ENCODE measurements at places on chromosomes 11 and 22. TPM values are rescaled to one million over a fixed set of nuclear protein-coding genes. Genes with fewer than 3 reads are reported as not detected.

FGF19 gene
- total RNA-seq, result not detected

TYMP gene
- 68.8 TPM for total RNA-seq

SERPIND1 gene
- total RNA-seq, result not detected

HBD gene
- total RNA-seq, result not detected

PANX3 gene
- not detected for total RNA-seq

DGAT2 gene
- 3.7 TPM for total RNA-seq

TMEM191C gene
- total RNA-seq, result 0.35 TPM

UBQLN3 gene
- not detected for total RNA-seq

PANX2 gene
- total RNA-seq, result not detected

LRRC4C gene
- total RNA-seq, result 0.69 TPM

RASL10A gene
- total RNA-seq, result 0.15 TPM

IL10RA gene
- total RNA-seq, result 0.60 TPM

ZNF280B gene
- total RNA-seq, result 1.9 TPM

OR4D5 gene
- total RNA-seq, result not detected

IL18BP gene
- 4.8 TPM for total RNA-seq

GDPD5 gene
- total RNA-seq, result 3.0 TPM

OR56A1 gene
- not detected for total RNA-seq

APOL4 gene
- total RNA-seq, result not detected

SLC5A4 gene
- total RNA-seq, result 0.69 TPM

MIF gene
- total RNA-seq, result 213 TPM

PARVB gene
- total RNA-seq, result 37.5 TPM

MOGAT2 gene
- total RNA-seq, result not detected

RCOR2 gene
- 0.35 TPM for total RNA-seq

PIWIL4 gene
- total RNA-seq, result 3.1 TPM

PSMA1 gene
- total RNA-seq, result 108 TPM

ART5 gene
- not detected for total RNA-seq

GLYAT gene
- 3.6 TPM for total RNA-seq

DDI1 gene
- not detected for total RNA-seq

OR52N4 gene
- total RNA-seq, result not detected

OR51V1 gene
- total RNA-seq, result not detected

LRRC56 gene
- total RNA-seq, result 2.0 TPM

SNX32 gene
- not detected for total RNA-seq

RFPL2 gene
- total RNA-seq, result 0.10 TPM

BARX2 gene
- 0.10 TPM for total RNA-seq

ADAMTS15 gene
- total RNA-seq, result 0.35 TPM

GRM5 gene
- 0.15 TPM for total RNA-seq

Measured in renal cortical epithelial cell (primary cell).